Activated CD4-positive, alpha-beta memory T cell treated with anti-CD3 and anti-CD28 coated beads, Interleukin-2, amount 10 ng/mL, durations not matched to agents 7 days and 5 days (primary cell): ENCODE measurements at places on chromosomes 13 and 19. TPM values are rescaled to one million over a fixed set of nuclear protein-coding genes. Genes with fewer than 3 reads are reported as not detected.

The LCP1 gene
- 1,272 TPM for total RNA-seq

The ZNF723 gene
- not detected for total RNA-seq

The MBD3L3 gene
- total RNA-seq: not detected

The EBI3 gene
- 4.0 TPM for total RNA-seq

The ZNF100 gene
- 19.5 TPM for total RNA-seq
